ENCODE measurements at places on chromosomes 5 and 9.

DNA sequence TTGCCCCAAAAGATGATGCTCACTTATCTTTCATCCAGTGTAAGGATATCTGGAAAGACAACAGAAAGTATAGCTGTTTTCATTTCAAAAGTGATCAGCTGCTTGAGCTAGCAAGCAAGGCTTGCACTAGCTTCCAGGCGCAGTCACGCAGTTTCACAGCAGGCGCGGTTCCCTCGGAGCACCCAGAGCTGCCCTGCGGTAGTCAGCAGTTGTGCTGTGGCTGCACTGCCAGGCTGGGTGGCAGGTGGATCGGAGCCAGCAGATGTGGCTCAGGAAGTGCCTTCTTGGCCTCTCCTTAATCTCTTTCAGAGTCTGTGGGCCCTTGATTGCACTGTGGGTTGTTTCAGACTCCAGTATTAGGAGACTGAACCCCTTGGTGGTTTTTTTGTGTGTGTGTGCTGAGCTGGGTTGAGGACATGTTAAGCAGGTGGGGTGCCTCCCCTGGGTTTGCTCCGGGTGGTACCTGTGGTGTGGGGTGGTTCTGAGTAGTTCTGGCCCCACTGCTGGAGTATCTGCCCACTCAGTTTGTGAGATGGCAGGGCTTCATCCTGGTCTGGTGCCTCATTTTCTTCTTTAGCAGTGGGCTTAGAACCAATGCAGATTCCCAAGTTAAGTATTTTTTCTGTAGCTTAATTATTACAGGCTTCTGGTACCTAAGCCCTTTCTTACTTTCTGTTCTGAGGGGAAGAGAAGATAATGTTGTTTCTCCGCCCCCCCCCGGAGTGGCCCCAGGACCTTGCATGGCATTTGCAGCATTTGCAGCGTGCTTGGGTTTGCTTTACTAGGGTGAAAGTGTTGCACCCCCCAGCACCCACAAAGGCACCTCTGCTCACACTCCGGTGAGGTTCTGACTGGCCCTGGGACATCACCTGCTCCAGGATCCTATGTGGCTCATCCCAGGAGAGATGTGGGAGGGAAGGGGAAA lies 16.4 kb downstream of the TENT4A start:
- no peak for DNase-seq

DNA sequence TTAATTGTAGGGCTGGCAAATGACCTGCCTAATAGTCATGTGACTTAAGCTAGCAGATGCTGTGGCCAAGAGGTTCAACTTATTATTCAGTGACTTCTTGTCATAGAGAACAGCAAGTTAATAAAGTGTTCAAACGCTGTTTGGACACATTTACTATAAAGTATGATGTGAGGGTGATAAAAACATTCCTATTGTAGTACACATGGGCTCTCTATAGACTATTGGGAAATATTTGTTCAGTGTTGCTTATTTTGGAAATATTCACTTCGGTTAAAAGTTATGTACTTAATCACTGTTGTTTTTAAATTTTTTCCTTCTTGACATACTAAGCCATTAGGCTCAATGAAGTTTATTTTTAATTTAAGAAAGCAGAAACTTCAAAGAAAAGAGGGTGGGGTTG lies 345.0 kb downstream of the NNT start:
- no peak for DNase-seq

- DNase-seq: peak; percentile 4
Measured at GRCh38 chr5:40150896-40151295, 528.8 kb upstream of the PTGER4 start.

- DNase-seq: peak; percentile 61
Measured at GRCh38 chr5:124956471-124957029, 210.1 kb upstream of the ZNF608 start.

- DNase-seq: no peak
Measured at GRCh38 chr9:136015656-136016571, 54.7 kb upstream of the UBAC1 start.

DNA sequence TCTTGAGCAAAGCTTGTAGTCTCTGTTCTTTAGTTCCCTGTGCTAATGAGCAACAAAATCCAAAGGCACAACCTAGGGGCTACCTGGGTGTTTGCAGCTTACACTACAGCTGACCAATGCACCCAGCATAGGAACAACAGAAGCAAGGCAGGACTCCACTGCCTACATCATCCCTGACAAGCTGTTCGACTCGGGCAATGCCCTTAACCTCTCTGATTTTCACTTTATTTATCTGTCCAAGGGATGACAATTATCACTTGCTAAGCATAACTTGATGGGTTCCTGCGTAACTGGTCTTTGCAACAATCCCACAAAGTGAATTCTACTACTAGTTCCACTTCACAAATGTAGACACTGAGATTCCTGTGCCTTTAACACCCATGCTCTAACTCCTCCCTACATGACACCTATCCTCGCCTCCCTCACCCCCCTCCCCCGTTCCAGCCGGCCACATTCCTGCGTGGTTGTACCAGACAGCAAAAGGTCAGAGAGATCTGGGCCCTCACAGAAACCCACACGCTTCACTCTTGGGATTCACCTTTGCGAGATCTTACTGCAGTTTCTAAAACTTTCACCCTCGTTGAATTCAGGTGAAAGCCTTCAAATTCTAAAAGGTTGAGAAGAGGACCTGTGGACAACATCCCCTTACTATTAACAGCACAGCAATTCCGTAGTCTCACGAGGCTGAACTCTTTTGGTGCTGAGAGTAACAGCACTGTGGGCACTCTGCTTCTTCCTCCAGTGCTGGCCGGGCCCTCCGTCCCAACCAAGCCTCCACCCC lies 995 bp downstream of the IPPK start:
- no peak for DNase-seq

- no peak for DNase-seq
Measured at GRCh38 chr5:176178789-176179188, 59.4 kb upstream of the SIMC1 start.

- DNase-seq: no peak
Measured at GRCh38 chr9:89277454-89277853, 33.5 kb upstream of the CKS2 start.

DNA sequence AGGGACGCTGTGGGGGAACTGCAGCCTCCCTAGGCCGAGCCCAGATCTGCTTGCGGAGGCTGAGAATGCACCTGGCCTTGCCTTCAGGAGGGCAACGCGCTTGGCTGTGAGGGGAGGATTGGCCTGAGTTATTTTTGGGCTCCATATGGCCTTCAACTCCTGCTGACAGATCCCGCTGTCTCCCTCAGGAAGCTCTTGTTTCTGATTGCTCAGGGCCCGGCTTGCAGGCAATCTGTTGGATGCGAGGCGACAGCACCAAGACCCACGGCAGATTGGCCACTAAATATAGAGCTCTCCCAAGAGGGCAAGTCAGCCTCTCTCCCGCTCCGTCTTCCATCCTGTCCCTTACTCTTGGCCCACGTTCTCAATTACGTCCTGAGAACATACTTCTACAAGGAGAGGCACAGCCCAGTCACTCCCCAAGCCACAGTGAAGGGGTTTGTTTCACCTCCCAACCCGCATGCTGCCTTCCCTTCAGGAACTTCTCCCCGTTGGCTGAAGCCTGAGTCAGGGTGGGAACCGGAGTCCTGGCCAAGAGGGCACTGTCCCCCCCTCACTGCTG lies 53.6 kb downstream of the RASGEF1C start:
- no peak for DNase-seq
